RPMI7951 (cell line): ENCODE measurements at places on chromosomes 3 and 15.

GRCh38 chr3:51680663-51681230, 9.7 kb downstream of the TEX264 start:
- DNase-seq, result no peak

GRCh38 chr3:87236093-87236492, 9.0 kb downstream of the CHMP2B start:
- no peak for DNase-seq

DNA sequence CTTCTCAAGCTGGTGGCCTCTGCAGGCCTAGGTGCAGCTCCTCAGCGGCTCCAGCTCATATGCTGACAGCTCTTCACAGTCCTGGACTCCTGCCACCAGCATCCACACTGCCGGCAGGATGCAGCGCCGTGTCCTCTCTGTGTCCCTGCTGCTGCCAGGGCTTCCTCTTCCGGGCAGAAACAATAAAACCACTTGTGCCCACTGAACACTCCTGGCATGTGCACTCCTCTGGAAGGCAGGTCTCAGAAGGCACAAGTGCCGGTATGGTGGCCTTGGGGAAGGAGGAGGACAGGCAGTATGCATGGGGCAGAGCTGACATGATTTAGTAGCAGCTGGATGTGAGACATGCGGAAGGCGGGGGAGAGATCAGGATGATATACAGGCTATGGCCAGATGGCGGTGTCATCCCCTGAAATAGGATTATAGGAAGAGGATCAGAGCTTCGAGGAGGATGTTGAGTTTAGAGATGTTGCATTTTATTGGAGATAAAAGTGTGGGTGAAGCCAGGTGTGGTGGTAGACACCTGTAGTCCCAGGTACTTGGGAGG, 7.5 kb upstream of the MAN2A2 start:
- peak; percentile 51 for DNase-seq

DNA sequence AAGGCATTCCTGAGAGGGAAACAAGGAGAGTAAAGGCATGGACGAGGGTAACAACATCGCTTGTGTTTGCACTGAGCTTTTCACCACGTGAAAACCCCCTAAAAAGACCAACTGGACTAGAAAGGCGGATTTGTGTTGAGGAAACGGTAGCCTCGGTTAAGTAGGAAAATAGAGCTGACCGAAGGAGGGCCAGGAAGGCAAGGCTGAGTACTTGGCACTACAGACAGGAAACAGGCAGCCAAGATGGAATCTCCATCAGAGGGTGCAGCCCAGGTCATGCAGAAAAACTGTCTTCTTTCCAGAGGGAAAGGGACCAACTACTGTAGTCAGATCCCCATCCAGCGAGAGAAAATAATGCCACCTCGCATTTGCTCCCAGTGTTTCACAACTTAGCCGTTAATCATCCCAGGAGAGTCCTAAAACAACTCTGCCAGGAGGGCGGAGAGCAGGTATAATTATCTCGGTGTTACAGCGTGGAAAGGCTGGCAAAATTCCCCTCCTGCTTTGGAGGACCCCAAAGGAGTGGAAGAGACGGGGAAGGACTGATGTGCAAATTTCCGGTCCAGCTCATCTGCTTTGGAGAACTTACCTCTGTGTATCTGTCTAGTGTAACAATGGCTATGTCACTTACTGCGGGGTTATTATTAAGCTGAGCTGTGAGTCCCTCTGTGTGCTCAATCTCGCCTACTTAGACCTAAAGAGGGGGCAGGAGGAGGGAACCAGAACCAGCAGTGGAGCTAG, 77.2 kb downstream of the MYO1E start:
- DNase-seq, result peak; percentile 73

DNA sequence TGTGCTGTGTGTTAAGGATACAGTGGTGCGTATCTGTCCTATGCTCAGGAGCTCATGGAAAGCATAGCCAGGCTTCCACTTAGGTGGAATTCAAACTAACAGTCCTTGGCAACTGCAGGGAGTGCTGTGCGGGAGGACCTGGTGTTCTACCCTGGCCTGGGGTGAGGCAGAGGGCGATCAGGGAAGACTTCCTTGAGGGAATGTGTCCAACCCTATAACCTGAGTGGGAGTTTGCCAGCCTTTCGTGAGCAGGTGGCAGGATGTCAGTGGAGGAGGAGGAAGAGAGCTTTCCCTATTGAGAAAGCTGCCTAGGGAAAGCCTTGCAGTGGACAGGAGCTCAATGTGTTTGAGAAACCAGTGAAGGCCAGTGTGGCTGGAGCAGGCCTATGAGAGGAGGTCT, 271.1 kb upstream of the C2CD4B start:
- DNase-seq, result no peak

GRCh38 chr15:74616366-74616939, 817 bp downstream of the CLK3 start:
- peak; percentile 80 for DNase-seq

- no peak for DNase-seq
Observed at GRCh38 chr3:127218454-127218922, 25.6 kb downstream of the PRR23E start.

GRCh38 chr3:196431181-196432136, 768 bp downstream of the UBXN7 start:
- DNase-seq, result peak; percentile 64

DNA sequence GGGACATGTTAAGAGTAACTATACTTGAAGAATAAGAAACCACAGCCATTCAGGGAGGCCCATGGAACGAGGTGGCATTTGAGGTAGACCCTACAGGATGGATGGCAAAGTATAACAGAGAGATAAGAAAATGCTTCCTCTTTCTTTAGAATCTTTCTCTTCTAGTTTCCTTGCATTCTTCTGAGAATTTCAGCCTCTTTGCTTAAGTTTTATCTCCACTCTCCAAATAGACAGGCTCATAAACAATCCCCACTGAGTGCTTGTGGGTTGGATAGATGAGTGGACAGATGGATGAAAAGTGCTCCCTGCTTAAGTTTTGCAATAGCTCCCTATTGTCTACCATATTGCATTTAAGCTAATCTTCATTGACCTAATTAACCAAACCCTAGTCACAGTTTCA, 103.7 kb downstream of the MEX3B start:
- no peak for DNase-seq

GRCh38 chr3:174737966-174738365, 121.2 kb upstream of the NAALADL2 start:
- DNase-seq, result no peak
